ENCODE measurements at places on chromosomes 13 and 19.

DNA sequence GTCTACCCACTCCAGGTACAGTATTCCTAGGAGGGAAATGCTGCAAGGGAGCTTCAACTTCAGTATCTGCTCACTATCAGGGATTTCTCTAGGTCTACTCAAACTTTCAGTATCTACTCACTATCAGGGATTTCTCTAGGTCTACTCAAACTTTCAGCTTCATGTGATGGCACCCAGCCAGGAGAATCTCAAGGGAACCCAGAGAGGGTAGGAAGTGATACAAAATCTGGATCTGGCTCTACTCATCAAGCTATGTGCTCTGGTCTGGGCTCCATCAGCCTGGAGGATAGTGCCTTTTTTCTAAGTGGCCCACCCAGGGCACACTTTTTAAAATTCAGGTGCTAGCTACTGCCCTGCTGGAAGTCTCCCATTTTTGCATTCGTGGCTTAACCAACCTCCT is 52.3 kb upstream of the FNDC3A start:
- no peak for DNase-seq

DNA sequence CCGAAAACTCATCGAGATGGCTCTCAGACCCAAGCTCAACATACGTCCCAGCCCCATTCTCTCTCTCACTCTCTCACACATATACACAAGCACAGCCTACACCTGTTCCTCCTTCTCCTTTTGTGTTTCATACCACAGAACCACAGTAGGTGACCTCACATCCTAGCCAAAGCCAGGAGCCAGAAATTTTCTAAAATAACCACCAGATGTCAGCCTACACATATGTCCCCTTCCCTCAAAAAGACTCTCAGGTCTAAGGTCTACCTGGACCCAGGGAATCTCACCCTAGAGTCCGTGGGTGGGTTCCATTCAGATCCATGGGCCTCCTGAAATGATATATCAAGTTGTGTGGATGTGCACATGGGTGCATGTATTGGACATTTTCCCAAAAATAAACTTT is 104.2 kb upstream of the IPO5 start:
- peak; percentile 38 for DNase-seq

- no peak for DNase-seq
Measured at GRCh38 chr13:22929381-22930126, 251.2 kb upstream of the SGCG start.

- peak; percentile 86 for DNase-seq
Measured at GRCh38 chr19:3284759-3285646, 60.5 kb downstream of the CELF5 start.

DNA sequence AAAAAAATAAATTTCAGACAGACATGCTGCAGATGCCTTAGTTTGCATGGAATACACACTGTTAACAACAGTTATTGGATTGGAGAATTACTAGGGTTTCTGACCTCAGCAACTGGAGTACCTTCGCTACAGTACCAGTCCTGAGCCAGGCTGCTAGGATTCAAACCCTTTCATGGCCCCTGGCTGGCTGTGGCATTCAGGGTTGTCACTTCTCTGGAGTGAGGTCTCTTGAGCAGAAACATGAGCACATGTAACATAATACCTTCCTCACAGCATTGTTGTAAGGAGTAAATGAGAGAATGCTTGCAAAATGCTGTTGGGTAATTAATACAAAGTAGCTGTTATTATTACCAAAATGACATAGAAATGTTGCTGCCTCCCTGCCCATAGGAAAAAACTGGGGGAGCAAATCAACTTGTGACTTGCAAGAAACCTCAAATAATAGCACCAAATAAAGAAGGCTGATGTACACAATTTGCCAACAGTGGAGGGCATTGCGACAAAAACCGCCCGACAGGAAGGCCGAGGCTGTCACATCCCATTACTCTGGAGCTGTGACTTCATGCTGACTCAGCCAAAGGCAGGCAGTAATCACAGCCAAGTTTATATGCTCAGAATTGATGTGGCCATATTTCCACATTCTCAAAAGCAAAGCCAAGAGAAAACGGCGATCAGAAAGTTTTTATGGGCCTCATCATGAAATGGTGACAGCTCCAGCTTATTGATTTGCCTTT is 100.4 kb downstream of the RFC3 start:
- DNase-seq: no peak

DNA sequence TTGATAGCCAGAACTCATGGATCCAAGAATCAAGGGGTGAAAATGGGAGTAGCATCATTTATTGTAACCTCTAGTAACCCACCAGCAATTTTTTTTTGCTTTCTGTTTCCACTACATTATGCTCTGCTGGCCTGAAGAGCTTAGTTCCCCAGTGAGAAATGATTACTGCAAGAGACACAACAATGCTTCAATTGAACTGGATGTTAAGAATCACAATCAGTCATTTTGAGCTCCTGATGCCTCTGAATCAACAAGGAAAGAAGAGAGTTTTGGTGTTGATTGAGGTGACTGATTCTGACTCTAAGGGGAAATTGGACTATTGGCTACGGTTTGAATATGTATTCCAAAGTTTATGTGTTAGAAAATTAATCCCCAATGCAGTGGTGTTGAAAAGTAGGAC is 1084.4 kb downstream of the SLITRK1 start:
- DNase-seq: no peak

DNA sequence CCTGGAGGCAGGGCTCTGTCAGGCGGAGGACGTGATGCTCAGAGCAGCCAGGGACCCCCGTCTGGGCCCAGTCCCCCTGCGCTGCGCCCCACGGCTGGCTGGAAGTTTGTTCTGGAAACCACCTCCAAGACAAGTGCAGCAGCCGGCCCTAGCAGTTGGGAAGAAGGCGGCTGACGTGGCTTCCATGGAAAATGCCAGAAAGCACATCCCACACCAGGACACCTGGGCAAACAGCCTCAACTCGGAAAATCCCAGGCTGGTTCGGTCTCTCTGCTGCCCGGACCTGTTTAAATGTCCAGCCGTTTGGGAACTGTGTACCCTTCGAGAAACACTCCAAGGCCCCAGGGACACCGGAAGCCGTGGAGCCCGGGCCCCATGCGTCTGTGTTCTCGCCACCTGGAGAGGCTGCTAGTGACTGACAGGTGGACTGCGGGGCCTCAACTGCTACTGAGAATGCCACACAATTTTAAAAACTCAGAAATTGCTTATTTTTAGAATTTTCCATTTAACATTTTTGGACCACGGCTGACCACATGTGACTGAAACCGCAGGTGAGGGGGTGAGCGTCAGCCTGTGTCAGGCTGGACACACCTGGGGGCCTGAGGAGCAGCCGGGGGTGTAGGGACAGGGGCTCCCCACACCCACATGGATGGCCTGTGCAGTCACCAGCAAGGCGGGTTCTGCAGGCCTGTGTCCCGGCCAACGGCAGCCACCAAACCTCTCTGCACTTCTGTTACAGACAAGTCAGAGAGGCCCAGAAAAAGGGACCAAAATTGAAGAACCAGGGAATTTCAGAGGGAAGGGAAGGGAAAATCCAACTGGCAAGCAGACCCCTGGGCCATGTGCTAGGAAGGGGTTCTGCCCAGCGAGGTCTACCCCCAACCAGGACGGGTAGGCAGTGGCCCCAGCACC is 31.7 kb downstream of the RASA3 start:
- DNase-seq: peak; percentile 77

DNA sequence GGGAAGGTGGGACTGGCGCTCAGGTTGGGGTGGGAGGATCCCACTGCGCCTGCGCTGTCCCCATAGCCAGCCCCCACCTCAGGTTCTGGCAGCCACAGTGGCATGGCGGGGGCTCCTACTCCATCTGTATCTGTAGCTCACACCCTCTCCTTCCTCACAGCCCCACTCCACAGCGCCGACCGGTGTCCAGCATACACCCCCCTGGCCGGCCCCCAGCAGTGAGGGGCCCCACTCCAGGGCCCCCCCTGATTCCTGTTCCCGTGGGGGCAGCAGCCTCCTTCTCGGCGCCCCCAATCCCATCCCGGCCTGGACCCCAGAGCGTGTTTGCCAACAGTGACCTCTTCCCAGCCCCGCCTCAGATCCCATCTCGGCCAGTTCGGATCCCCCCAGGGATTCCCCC is 6.0 kb downstream of the TMED1 start:
- no peak for DNase-seq

- no peak for DNase-seq
Measured at GRCh38 chr19:11555246-11555645, 3.8 kb downstream of the ELOF1 start.

DNA sequence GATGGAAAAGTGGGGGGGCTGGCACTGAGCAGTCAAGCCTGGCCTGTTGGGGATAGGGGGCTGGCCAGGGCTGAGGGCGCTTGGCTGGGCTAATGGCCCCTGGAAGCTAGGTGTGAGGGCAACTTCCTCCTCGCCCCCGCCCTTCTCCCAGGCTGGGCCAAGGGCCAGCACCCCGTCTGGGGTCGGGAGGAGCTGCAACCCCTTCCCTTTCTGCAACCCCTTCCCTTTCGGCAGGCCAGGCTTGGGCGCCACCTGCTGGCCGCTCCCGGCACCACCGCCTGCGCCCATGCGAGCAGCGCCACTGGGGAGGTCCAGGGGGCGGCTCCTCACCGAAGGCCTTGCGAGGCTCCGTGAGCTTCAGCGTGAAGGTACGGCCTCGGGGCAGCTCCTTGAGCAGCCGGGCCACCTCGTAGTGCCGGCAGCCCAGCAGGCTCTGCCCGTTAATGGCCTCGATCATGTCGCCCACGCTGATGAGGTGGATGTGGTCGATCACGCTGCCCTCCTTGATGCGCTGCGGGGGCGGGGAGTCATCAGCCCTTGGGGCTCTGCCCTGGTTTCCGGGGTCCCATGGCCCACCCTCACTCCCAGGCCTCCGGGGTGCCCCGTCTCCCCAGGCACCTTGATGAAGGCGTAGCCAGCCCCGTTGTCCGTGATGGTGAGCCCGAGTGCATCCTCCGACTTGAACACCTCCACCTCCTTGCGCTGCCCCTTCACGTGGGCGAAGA is 5.0 kb upstream of the PTGER1 start:
- peak; percentile 92 for DNase-seq

- no peak for DNase-seq
Measured at GRCh38 chr13:109899316-109899715, 112.9 kb upstream of the IRS2 start.

DNA sequence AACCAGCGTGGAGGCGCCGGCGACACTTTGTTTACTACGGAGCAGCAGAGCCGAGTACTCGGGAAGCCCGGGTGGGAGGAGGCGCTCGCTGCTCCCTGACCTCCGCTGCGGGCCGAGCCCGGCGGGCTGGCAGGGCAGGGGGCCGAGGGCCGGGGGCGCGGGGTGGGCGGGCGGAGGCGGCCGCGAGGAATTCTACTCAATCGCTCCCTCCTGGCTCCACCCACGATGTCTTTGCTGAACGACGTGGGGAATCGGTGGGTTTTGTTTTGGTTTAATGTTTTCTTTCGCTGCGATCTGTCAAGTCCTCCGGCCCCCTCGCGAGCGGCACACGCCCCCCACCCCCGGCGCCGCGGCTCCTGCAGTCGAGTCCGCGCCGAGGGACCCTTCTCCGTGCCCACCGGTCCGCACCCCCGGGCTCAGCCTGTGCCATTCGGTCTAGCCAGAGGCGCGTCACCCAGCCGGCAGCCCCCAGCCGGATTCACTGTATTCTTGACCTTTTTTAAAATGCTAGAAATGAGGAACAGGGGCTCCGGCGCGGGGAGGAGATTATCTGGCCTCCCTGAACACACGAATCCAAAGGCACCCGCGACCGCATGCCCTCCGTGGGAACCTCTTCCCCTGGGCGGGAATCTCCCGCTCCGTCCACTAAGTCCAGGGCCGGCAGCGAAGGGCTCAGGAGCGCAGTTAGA is 636 bp upstream of the FOXO1 start:
- peak; percentile 54 for DNase-seq

GRCh38 chr13:30676672-30677071 is 58.7 kb upstream of the ALOX5AP start:
- DNase-seq: no peak

DNA sequence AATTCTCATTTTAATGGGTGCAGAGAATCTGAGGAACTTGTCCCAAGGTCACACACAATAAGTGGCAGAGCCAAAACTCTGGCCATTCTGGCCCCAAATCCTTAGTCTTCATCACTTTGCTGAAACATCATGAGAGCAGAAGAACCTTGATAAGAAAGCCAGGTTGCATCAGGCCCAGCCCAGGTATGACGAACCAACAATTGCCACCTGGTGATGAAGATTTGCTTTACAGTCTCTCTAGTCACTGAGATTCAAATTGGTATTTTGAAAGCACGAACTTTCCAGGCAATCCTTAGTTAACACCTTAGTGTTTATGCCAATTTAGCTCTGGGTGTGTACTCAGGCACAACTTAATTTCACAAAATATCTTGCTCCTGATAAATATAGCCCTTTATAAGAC is 502.7 kb upstream of the HTR2A start:
- no peak for DNase-seq

GRCh38 chr19:8512115-8512967 is 1.6 kb downstream of the ZNF414 start:
- DNase-seq: peak; percentile 57

DNA sequence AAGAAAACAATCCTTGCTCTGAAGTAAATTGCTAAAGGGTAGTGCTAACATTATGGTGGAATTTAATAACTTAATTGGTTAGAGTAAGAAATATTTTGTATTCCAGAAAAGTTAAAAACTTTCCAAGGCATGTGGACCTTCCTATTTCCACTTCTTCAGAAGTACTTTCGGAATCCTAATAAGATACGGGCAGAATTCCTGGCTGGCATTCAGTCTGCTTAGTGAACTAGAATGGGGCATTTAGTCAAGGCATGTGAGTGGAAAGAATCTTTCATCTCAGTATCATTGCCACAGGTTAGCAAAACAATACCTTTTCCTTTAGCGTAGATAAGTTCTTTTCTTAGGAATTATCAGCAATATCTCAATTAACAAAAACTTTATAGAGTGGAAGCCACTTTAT is 85.1 kb downstream of the TNFRSF19 start:
- no peak for DNase-seq

DNA sequence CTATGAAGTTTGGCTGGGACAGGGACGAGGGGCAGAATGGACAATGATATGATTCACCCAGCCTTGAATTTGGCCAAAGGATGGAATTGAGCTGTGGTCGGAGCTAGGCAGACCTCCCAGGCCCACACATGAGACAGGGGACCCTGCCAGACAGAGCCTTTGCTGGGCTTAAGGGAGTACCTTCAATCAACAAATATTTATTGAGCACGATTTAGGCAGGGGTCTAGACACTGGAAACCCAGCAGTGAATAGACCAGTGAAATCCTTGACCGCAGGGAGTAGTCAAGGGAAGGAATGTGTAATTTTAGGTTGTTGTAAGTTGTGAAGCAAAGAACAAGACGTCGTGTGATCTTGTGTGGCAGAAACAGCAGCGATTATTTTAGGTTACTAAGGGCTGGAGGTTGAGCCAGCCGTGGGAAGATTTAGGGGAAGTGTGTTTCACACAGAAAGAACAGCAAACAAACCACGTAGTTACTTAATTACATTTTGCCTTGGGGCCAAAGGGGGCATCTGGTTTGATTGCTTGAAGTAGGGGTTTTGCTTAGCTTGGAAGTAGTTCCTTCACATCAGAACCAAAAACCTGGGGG is 16.9 kb upstream of the AP1M2 start:
- peak; percentile 70 for DNase-seq

Measured in GM13976 (cell line).